Fibroblast of gingiva (primary cell): ENCODE measurements at places on chromosomes 1 and 21.

- peak; percentile 31 for DNase-seq
Observed at GRCh38 chr1:150576794-150577556, 2.4 kb downstream of the MCL1 start.

- no peak for DNase-seq
Observed at GRCh38 chr1:170176772-170177171, 31.0 kb downstream of the NTMT2 start.

GRCh38 chr1:36760081-36760480 lies 274.2 kb downstream of the GRIK3 start:
- no peak for DNase-seq

- DNase-seq = no peak
Observed at GRCh38 chr1:25725482-25725881, 74.5 kb upstream of the SELENON start.

DNA sequence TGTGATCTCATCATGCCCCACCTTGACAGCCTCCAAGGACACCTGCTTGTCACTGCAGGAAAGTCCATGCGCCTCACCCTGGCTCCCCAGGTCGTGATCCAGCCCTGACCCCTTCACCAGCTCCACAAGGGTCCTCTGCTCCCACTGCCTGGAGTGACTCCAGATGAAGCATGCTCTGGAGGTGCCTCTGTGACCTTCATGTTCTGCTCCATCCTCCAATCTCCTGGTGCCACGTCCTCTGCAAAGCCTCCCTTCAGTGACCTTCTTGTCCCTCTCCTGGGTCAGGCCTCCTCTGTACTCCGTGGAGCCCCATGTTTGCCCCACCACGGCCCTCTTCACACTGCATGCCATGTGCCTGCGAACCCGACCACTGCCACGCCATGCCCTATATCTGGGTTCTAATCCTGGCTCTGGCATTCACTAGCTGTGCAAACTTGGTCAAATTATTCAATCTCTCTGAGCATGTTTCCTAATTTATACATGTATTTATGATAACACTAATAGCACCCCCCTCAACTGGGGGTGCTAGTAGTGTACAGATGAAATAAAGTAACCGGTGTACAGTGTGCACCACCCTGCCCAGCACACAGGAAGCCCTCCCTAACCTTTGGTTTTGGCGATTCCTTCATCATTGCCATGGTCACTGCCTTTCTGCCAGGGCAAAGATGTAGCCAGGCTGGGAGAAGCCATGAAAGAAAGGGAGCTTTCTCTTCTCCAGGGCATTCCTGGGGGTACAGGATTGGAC lies 77.4 kb downstream of the STUM start:
- no peak for DNase-seq

GRCh38 chr1:61453111-61453961 lies 271.6 kb downstream of the TM2D1 start:
- DNase-seq = peak; percentile 90

- DNase-seq = peak; percentile 27
Observed at GRCh38 chr1:40898431-40898901, 36.3 kb upstream of the CITED4 start.

DNA sequence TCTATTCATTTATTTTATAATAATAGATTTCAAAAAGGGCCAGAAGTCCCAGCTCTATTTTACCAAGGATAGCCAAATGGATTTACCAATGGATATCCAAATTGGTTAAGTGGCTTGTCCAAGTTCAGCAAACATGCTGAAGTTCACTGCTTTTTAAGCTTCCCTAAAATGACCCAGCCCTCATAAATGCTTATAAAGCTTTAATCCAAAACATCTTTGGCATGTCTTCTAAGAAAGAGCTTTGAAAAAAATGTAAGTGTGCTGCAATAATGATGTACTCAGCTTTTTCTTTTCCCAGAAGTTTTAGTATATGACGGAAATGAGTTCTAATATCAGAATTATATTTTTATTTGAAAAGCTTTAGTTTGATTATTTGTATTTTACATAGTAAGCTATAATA lies 451.5 kb upstream of the ADAMTS5 start:
- DNase-seq = peak; percentile 45

- DNase-seq = no peak
Observed at GRCh38 chr1:213268221-213268620, 217.2 kb downstream of the RPS6KC1 start.

DNA sequence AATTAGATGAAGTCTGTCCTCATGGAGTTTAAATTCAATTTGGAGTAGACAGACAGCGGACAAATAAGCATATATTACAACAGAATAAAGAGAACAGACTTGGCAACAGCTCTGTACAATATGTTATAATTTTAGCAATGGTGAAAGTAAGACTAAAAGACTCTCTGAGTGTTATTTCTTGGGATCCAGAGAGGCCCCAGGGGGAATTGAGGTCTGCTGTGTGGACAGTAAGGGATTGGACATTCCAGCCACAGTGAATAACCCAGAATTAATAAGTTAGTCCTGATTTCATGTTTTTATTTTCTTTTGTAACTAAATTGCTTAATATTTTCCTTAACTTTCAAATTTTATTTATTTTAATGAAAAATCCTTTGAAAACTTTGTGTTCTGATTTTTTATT lies 101.7 kb downstream of the PATJ start:
- DNase-seq = peak; percentile 61

DNA sequence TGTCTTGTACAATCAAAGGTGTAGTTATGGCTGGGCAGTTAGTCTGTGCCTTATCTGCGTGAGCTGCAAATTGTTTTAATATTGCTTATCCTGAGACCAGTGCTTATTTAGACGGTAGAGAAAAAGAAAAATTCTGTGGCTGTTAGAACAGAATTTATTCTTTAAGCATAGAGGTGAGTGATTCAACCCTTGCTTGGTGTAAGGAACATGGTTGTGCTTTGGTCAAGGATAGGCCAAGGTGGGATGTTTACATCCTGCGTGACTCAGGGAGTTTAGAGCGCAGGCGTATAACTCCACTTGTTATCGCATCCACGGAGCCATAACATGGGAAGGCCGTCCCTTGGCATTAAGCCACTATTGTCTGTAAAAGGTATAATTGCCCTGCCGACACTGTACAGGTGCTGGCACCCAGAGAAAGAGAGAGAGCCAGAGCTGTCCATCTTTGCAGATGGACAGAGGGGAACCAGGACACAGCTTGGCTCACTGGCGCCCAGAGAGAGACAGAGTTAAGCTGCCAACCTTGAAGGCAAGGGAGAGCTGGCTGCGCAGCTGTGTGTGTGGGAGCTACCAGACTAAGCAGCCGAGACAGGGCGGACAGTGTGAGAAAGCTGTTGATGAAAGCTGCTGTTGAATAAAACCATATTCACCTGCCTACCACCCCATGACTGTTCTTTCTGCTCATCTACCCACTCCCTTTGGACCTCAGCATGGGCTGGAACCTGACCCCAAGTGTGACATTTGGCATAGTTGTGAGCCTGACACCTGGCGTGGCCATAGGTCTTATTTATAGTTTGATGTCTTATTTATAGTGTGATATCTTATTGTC lies 200.4 kb downstream of the DYRK1A start:
- no peak for DNase-seq
